Subcutaneous preadipocyte (primary cell): ENCODE measurements at places on chromosomes 4 and X. TPM values are rescaled to one million over a fixed set of nuclear protein-coding genes. Genes with fewer than 3 reads are reported as not detected.

Gene NPY5R
- not detected in 2 replicates for total RNA-seq

Gene HNRNPD
- total RNA-seq, result 20.6 and 26.8 TPM in 2 replicates

Gene LDB2
- total RNA-seq, result 5.1 and 9.2 TPM in 2 replicates

Gene PLP2
- 49.5 and 73.1 TPM in 2 replicates for total RNA-seq

Gene VCX
- total RNA-seq, result not detected in 2 replicates

Gene CLIC2
- 9.4 and 15.1 TPM in 2 replicates for total RNA-seq

Gene SPINK2
- not detected in 2 replicates for total RNA-seq

Gene XAGE2
- total RNA-seq, result not detected in 2 replicates

Gene ZNF518B
- total RNA-seq, result 17.3 and 28.3 TPM in 2 replicates

Gene SYTL5
- total RNA-seq, result under 0.01 TPM in 1 of 2 replicates, not detected in the other

Gene MOB1B
- total RNA-seq, result 7.3 and 8.8 TPM in 2 replicates

Gene SLC2A9
- total RNA-seq, result 0.73 and 0.78 TPM in 2 replicates

Gene HMX1
- total RNA-seq, result not detected in 2 replicates

Gene SMIM31
- total RNA-seq, result not detected in 2 replicates

Gene CT45A3
- total RNA-seq, result not detected in 2 replicates
